Stimulated activated effector memory CD8-positive, alpha-beta T cell treated with anti-CD3 and anti-CD28 coated beads, Interleukin-12 subunit alpha, Interleukin-12 subunit beta, amount 100 ng/mL, for 72 hours (primary cell): ENCODE measurements at places on chromosomes 12 and 14.
A peak's percentile ranks its signal among the peaks of the same experiment; 100 is the strongest.

DNA sequence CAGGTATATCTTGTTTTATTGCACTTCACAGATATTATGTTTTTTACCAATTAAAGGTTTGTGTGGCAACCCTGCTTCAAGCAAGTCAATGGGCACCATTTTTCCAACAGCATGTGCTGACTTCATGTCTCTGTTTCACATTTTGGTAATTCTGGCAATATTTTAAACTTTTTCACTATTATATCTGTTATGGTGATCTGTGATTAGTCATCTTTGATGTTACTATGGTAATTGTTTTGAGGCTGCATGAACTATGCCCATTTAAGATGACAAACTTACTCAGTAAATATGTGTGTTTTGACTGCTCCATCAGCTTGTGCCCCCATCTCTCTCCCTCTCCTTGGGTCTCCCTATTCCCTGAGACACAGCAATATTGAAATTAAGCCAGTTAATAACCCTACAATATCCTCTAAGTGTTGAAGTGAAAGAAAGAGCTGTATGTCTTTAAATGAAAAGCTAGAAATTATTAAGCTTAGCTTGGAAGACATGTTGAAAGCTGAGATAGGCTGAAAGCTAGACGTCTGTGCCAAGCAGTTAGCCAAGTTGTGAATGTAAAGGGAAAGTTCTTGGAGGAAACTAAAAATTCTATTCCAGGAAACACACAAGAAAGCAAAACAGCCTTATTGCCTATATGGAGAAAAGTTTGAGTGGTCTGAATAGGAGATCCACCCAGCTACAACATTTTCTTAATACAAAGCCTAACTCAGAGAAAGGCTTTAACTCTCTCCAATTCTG, 365.1 kb downstream of the ATP23 start:
- no peak for DNase-seq

DNA sequence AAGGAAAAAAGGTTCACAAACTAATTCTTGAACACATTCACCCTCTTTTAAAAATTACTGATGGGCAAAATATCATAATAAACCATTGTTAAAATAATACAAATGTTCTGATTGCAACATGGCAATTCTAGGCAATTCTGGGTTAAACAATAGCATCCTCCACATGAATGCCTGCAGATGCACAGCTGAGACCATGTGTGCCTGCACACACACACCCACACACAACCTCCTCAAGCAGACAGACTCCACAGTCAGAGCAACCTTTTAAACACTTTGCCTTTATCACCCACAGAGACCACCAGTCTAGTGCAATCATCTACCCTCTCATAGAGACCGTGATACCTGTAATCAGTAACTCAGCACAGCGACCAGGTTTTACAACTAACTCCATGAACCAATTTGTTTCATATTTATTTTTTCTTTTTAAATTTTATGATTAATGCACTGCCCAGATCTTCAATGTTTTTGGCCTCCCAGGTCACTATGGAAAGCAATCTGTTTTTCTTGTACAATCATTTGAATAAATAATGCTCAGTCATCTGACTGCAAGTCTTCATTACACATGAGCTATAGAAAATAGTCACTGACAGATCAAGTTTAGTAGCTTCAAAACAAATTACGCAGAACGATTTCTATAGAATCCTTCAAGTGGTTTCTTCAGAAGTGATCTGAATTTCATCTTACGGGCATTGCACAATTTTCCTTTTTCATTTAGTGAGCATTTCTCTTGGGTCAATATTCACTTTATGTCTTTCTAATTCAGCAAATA, 105.8 kb downstream of the PRKD1 start:
- DNase-seq = no peak

DNA sequence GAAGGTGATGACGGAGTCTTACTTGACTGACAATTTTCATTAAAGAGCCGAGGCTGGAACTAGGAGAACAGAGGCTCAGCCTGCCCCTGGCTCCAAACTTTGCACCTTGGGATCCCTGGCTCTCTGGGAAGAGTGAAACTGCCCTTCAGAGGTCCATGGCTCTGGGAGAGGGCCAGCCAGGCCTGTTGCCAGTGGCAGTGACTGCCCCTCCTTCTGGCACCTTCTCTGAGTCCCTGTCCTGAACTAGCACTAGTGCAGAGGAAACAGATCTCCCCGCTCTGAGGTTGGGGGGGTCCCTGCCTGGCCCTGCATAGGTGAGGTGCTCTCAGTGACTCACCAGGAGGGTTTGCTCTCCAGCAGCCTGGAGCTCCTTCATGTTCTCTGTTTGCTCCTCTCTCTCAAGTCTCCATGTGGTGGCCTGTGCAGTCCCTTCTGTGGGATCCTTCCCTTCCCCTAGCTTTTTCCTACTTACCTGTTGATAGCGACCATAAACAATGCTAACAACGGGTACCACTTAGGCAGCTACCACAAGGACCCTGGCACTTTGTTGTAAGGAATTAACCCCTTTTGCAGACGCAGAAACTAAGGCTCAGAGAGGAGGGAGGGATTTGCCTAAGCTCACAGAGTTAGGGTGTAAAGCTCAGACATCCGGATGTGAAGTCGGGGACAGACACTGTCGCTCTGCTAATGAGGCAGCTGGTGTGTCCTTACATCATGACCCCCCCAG, 22.4 kb downstream of the FAM222A start:
- DNase-seq = no peak

DNA sequence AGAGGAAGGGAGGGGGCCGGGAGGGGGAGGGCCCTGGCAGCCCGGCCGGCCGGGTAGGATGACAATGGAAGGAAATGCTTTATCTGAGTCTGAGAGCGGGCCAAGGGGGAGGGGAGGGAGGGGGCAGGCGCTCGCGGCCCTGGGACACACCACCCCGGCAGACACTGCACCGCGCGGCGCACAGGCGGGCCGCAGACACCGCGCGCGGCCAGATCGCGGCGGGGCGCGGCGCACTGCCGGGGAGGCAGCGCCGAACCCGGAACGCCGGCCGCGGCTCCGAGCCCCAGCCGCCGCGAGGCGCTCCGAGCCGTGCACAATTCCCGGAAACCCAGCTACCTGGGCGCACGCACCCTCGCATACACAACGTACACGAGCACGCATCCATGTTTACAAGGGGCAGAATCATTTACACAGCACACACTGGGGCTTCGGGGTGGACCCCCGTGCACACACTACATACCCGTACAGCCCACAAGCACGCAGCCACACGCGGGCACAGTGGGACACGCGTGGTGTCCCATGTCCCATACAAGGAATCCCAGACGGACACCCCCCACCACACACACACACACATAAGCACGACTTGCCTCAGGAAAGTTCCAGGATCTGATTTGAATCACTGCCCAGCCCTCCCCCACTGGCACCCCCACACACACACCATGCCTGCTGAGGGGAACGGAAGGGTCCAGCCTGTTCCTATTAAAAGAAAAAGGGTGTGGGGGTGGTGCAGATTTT, at the start of gene HDAC7:
TSS of gene HDAC7 (minus strand) at position 8 of the 735 bp plus-strand sequence. CDS start 118 bp downstream, outside the sequence.
- peak; percentile 21 for DNase-seq

- DNase-seq = no peak
These were observed 330.7 kb downstream of the CACNA1C start for GRCh38 chr12:2383325-2384028.

- DNase-seq = no peak
These were observed 76.4 kb upstream of the FOXG1 start for GRCh38 chr14:28690029-28690692.

DNA sequence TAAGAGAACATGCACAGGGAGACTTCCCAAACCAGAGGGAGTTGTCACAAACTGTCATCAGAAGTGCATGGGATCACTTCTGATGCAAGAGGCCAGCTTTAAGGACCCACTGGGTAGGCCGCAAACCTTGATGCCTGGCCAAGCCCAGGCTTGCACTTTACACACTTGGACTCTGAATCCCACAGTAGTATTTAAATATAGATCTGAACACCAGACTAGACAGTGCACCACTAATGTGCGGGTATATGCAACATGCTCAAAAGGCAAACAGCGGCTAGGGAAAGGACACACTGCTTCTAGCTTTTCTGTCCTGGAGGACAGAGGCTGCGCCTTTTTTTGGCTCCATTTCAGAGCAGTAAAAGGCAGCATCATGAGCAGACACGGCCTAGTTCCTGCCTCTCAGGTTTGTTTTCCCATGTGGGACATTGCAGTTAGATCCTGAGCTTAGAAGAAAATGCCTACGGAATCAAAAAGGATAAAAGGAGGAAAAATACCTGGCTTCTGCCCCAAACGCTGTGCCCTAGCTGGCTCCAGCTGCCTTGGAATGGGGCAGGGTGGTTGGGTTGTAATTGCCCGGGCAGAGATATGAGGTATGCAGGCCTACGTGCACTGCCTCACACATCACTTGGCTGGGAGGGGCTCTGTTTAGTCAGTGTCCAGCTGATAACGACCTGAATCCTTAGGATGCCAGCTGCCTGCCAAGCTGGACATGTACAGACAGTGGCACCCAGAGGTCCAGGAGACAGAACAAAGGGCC, 84.5 kb upstream of the EGLN3 start:
- DNase-seq = no peak

GRCh38 chr14:76916040-76916715, 90.0 kb downstream of the LRRC74A start:
- DNase-seq = no peak

GRCh38 chr12:65318186-65318685, 39.8 kb downstream of the MSRB3 start:
- DNase-seq = no peak

DNA sequence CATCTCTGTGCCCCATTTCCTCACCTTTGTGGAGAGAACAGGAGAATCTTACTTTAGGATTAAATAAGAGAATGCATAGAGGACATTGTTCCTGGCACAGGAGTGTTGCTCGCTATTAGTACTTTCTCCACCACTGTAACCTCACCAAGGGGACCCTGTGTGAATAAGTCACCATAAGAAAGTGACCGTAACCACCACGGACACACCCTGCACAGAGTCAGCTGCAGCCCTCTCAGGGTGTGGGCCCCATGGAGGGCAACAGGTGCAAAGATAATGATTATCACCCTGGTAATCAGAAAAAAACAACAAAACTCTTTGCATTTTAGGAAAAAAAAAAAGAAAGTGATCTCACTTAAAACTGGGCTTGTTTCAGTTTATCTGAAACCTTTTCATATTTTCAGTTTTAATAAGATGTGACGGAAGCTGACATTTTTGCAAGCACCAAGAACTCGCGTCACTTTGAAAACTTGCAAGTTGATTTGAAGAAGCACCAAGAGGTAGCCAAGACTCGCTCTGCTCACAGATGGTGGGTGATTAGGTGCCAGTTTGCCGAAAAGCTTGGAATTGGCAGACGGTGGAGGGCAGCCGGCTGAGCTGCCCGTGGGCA, 87.0 kb upstream of the VRK1 start:
- DNase-seq = no peak

DNA sequence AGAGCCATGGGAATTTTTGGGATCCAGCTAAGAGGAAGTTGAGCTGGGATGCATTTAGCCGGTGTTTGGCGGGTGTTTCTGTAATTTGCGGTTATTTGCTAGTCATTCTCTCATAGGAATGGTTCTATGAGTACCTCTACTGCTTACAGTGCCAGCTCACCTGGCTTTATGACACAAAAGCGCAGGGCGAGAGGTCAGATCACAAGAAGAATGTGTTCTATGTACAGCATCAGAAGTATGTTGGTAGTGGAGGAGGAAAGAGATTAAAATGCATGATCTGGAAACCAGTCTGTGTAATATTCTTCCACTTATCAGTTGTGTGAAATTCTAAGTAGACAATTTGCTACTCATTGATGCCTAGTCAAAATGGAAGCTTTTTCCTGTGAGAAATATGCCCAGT, 173.3 kb downstream of the ADCK1 start:
- DNase-seq = no peak

- DNase-seq = no peak
These were observed 19.4 kb downstream of the FUT8 start for GRCh38 chr14:65431951-65432350.

DNA sequence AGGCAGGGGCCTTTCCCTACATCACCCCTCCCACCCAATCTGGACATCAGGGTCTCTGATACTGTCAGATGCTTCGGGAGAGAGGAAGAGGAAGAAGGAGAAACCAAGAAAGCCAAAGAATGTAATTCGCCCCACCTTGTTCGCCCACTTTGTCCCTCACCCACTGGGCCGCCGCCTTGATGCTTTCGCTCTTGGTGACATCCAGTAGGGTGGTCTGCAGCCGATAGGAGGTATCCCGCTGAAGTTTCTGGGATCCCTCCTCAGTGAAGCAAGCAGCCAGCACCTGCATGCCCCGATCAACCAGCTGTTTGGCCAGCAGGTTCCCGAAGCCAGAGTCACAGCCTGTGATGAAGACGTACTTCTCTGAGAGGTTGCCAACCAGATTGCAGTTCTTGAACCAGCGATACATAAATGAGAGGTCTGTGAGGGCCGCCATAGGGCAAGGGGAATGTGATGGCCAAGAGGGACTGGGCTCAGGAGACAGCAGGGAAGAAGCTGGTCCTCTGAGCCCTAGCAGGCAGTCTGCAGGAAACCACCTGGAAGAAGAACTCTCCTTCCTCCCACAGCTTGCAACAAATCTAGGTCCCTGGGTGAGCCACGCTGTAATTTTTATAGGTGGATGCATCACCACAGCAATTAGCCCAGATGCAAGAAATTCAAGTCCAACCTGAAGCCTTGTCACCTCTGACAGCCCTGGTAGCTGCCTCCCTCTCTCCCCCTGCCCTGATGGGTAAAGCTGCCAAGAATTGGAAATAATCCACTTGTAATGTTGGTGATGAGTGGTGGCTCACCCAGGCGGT, at the start of gene SDR9C7:
TSS of gene SDR9C7 (minus strand) at position 583 of the 800 bp plus-strand sequence. CDS start at position 436, 147 bp downstream.
- DNase-seq = no peak

GRCh38 chr14:104892531-104893434, 27.7 kb downstream of the CEP170B start:
- DNase-seq = no peak

- DNase-seq = no peak
These were observed 201.4 kb upstream of the EEA1 start for GRCh38 chr12:93130366-93131054.

DNA sequence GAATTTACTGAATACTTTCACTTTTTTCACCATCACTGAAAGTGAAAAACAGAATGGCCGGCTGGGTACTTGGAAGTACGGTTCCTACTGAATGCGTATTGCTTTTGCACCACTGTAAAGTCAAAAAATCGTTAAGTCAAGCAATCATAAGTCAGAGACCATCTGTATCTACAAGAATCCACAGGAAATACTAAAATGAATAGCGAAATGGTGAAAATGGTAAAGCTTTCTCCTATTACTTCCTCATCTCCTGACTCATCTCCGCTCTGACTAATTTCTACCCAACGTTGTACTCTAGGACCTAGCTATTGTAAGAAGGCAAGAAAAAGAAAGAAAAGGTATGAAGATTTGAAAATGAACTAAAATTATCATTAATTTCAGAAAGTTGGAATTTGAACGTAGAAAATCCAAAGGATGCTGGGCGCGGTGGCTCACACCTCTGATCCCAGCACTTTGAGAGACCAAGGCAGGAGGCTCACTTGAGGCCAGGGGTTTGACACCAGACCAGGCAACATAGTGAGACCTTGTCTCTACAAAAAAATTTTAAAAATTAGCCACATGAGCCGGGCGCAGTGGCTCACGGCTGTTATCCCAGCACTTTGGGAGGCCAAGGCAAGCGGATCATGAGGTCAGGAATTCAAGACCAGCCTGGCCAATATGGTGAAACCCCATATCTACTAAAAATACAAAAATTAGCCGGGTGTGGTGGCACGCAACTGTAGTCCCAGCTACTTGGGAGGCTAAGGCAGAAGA, 5.3 kb upstream of the CDCA4 start:
- DNase-seq = no peak

GRCh38 chr14:94394581-94395207, 6.3 kb upstream of the SERPINA1 start:
- DNase-seq = no peak
